ENCODE measurements at places on chromosomes 16 and 17.

GRCh38 chr17:40491486-40491885, 9.9 kb downstream of the TNS4 start:
- DNase-seq = no peak

DNA sequence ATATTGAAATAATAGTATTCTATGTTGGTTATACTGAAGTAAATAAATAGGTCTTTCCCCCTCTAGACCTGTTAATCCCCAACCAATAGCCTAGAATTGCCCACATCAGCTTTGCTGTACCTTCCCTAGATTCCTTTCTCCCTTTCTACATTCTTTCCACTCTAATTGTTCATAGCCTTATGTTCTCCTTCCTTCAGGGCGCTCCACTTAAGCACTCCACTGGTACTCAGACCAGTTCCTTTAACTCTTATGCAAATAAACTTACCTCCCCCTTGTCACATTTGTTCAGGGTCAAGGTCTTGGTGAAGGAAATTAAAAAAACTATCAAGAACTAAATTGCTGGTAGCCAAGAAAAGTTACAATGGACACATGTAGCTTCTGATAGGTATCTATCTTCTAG, 294.8 kb downstream of the UTP18 start:
- DNase-seq = no peak

DNA sequence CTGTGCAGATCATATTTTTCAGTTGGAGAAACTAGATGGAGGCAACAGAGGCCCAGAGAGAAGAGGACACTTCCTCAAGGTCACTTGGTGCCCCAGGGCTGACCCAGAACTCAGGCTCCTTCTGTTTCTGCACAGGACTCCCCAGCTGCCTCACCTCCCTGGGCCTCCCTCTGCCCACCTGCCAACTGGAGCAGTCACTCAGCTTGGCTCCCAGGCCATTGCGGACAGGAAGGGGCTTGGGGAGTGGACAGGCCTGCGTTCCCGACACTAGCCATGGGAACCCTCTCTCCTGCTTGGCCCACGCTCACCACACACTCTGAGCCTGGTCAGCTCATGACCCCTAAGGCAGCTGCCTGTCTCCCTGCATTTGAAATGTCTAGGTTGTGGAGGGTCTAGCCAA, 78.1 kb upstream of the BRD7 start:
- DNase-seq = no peak

DNA sequence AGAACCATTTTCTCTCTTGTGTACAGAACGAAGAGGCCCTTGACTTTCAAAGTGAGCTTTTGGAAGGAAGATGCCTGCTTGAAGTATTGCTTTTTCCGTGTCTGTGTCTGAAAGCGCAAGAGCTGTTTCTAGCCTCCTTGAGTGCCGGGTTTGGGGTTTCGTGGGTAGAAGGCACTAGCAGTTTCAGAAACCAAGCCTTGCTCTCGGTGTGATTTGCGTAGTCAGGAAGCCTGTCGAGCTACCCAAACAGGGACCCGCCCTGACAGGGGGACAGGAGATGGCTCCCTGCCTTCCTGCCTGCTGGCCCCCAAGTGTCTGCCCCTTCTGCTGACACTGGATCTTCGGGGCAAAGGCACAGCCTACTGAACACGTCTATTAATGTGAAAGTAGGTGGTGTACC, 322.0 kb downstream of the MAF start:
- DNase-seq = no peak

DNA sequence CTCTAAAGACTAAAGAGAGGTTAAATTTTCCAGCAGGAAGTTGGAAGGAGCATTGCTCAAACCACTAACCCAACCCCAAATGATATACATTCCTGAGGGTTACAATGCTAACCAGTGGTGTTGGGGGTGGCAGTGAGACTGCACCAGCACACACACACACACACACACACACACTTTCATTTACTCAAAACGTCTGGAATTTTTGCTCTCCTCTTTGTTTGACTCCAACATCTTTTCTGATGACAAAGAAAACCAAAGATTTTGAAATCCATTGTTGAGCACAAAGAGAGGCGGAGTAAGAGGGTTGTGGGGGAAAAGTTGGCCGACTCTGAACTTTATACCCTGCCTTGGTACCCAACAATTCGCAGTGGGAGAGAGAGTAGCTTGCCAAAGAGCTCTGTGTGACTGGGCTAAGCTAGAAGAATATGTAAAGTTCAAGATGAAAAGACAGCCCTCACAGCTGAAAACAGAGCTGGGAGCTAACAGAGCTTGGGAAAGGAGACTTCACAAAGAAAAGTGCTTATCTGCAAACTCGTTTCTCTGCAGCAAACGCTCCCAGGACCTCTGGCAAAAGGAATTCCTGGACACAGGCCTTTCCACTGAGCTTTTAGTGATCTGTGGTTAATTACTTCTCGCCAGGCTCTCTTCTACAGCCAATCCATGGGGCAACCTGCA, 426.0 kb upstream of the CDH11 start:
- DNase-seq = no peak

DNA sequence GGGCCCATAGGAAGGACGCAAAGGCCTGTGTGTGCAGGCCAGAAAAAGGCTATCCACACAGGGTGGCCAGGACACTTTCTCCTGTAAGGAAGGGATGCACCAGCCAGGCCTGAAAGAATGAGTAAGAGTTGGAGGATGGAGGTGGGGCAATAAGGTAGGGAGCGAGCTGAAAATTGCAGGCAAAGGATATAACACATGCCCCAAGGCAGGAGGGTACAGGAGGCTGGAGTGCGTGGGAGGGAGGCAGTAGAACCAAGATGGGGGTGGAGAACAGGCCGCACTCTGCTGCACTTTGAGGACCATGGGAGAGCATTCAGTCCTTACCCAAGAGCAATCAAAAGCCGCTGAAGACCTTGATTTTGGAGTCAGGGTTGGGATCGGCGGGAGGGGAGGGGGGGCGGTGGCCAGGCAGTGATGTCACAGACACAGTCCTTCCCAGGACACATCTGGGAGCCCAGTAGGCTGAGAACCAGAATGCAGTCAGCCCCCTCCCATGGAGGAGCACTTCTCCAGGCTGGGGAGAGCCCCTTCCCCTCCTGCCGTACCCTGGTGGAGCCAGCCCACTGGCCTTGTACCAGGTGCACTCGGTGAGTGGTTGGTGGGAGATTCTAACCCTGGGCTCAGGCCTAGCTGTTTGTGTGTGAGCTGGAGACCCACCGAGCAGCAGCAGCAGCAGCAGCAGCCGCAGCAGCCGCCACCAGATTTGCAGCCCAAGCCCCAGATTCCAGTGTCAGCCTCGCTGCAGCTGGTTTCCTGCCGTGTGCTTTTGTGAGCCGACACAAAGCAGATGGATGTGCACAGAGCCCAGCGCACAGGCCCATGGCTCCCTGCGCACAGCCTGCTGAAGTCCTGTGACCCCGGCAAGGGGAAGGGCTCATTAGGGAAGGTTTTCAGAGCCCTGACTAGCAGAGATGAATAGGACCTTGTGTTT, 17.5 kb downstream of the ANKRD40 start:
- DNase-seq = peak; percentile 23

- DNase-seq = no peak
Measured at GRCh38 chr17:79049821-79050220, 24.8 kb upstream of the ENGASE start.

- peak; percentile 33 for DNase-seq
Measured at GRCh38 chr17:29867643-29868181, 62.3 kb downstream of the SSH2 start.

- peak; percentile 25 for DNase-seq
Measured at GRCh38 chr17:66451188-66452149, 149.1 kb downstream of the PRKCA start.

GRCh38 chr16:19486750-19487325, 35.1 kb downstream of the GDE1 start:
- DNase-seq = no peak

DNA sequence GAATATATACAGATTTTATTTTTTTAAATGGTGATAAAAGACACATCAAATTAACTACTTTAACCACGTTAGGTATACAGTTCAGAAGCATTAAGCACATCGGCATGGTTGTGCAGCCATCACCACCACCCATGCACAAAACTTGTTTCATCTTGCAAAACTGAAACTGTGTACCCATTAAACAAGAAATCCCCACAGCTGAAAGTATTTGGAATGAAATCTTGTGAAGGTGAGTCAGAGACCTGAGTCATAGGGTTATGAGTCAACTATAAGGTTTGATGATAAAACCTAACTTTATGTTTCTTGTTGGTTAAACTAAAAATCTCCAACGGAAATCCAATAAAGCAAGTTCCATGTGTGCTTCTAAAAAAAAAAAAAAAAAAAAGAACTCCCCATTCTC, 561.6 kb upstream of the PSMD7 start:
- no peak for DNase-seq

GRCh38 chr16:69079697-69080096, 25.8 kb upstream of the HAS3 start:
- DNase-seq = no peak

DNA sequence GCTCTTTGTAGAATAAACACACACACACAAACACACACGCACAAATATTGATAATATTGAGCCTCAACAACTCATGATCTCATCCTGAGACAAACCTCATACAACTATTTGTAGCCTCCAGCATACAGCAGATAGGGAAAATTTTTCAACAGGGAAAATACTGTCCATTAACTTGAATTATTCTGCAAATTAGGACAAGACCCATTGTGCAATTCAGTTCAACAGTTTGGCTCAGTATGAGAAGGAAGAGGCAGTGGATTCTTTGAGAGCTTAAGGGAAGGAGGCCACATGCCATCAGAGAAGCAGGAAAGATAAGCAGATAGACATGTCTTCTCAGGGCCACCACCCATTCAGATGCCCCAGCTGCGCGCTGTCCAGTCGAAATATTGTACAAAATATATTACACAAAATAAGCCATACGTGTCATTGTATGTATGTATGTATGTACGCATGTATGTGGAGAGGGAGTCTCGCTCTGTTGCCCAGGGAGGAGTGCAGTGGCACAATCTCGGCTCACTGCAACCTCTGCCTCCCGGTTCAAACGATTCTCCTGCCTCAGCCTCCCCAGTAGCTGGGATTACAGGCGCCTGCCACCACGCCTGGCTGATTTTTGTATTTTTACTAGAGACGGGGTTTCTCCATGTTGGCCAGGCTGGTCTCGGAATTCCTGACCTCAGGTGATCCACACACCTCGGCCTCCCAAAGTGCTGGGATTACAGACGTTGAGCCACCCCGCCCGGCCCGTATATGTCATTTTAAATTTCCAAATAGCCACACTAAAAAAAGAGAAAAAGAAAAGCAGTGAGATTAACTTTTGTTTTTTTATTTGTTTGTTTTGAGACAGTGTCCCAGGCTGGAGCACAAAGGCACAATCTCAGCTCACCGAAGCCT, 1.8 kb downstream of the ZC3H7A start:
- no peak for DNase-seq

- peak; percentile 87 for DNase-seq
Measured at GRCh38 chr17:15914400-15915170, 30.3 kb upstream of the ADORA2B start.

GRCh38 chr16:71883849-71884638, at the start of gene ZNF821:
Gene ZNF821, minus strand, starts transcription at chr16:71884182. Its CDS starts 4,236 bp downstream, at chr16:71879946.
- peak; percentile 82 for DNase-seq

- DNase-seq = no peak
Measured at GRCh38 chr16:85650844-85651628, 37.7 kb downstream of the GINS2 start.

DNA sequence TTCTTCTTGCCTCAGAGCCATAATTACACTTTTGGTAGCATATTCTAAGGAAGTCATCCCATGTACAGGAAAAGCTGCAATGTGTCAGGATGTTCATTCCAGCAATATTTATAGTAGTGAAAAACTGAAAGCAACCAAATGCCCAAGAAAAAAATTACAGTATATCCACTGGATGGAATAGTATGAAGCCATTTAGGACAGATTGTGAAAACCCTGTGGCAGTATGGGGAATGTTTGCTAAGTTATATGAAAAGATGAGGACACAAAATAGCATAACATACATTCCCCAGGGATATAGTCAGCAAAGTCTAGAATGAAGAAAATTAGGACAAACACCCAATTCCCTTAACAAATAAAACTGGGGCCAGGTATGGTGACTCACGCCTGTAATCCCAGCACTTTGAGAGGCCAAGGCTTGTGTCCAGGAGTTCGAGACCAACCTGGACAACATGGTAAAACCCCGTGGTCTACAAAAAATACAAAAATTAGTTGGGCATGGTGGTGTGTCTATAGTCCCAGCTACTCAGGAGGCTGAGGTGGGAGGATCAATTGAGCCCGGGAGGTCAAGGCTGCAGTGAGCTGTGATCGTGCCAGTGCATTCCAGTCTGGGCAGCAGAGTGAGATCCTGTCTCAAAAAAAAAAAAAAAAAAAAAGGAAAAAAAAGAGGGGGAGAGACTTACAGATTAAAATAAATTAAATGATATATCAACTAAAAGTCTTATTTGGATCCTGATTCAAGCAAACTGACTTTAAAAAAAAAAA, 2.3 kb downstream of the LRRC3C start:
- DNase-seq = no peak

DNA sequence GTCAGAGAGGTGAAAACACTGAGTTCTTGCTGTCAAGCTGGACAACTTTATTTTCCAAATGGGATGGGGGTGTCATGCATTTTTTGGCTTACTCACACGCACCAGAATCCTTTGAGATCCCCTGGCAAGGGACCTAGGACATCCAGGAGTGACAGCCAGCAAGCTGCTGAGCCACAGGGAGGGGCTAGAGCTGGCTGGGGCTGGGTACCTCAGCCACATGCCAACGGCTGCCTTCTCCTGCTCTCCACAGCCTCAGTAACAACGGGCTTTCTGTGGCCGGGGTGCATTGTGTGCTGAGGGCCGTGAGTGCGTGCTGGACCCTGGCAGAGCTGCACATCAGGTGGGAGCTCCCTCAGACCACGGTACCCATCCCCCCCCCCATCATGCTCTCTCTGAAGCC, 47.6 kb downstream of the NLRC5 start:
- DNase-seq = peak; percentile 80
